ENCODE measurements at places on chromosomes 7 and 10. TPM values are rescaled to one million over a fixed set of nuclear protein-coding genes. Genes with fewer than 3 reads are reported as not detected.

GRCh38 chr10:98628206-98628605 is 181.5 kb upstream of the HPS1 start:
- no peak for DNase-seq

GRCh38 chr7:111578754-111579153 is 16.5 kb upstream of the IMMP2L start:
- DNase-seq: no peak

GRCh38 chr7:102094316-102094650 is 192.4 kb upstream of the SH2B2 start:
- no peak for DNase-seq

DNA sequence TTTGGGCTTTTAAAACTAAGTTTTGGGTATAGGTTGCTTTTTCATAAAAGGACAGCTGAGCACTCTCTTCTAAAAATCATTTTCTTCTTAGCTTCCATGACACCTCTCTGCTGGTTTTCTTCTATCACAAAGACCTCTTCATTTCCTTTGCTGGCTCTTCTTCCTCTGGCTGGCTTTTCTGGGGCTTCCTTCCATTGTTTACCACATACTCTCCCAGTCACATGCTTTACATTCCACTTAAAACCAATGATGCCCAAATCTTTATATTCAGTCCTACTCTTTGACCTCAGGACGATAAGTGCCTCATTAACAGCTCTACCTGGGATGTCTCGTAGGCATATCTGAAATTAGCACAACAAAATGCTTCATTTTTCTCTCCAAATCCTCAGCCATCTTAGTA is 26.8 kb downstream of the FAM133B start:
- no peak for DNase-seq

GRCh38 chr7:44235582-44236332 is 35.0 kb downstream of the YKT6 start:
- DNase-seq: no peak

DNA sequence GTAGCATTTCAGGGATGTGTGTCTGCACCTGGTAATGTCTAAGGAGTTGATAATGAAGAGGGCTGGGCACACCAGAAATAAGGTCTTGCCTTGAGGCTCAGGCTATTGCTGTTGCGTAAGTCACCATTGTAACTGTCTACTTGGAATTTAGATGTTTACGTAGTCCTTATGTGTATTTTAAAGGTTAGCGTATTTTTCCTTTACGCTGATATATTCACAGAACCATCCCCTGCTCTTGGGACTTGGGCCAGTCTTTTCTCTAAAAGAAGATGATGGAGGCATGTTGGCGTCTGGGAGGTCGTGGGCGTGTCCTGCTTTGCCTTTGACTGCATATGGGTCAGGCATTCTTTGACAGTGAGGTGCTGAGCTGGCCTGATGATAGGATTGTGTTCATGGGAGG is 14.7 kb downstream of the WDR37 start:
- DNase-seq: no peak

DNA sequence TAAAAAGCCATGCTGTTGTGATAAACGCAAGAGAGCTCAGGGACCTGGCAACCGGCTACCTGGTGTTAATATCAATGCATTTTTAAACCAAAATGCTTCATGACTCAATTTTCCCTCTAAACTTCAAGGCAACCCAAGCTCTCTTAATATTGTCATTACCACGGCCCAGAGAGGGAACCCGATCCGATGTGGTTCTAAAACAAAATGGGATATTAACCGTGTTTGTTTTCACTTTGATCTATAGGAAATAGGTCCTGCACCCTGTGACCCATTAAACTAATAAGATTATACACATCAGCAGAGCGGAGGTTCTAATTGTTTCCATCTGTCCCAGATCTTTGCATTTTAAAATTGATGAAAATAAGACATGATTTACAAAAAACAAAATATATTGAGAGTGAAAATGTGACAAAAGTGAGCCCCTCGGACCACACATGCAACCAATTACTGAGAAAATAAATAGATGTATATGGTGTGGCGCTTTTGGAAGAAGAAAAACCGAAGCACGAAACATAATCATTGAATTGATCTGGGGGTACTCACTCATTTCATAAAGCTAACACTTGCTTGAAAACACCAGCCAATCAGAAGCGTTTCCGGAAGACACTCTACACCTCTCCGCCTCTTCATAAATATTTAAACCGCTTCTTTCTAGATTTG is 290.3 kb upstream of the NFE2L3 start:
- DNase-seq: no peak

GRCh38 chr10:112790030-112790429 is 160.0 kb upstream of the TCF7L2 start:
- no peak for DNase-seq

- no peak for DNase-seq
These were observed 141.1 kb downstream of the ELFN1 start for GRCh38 chr7:1810961-1811849.

- DNase-seq: no peak
These were observed 5.8 kb downstream of the KNDC1 start for GRCh38 chr10:133165556-133166503.

DNA sequence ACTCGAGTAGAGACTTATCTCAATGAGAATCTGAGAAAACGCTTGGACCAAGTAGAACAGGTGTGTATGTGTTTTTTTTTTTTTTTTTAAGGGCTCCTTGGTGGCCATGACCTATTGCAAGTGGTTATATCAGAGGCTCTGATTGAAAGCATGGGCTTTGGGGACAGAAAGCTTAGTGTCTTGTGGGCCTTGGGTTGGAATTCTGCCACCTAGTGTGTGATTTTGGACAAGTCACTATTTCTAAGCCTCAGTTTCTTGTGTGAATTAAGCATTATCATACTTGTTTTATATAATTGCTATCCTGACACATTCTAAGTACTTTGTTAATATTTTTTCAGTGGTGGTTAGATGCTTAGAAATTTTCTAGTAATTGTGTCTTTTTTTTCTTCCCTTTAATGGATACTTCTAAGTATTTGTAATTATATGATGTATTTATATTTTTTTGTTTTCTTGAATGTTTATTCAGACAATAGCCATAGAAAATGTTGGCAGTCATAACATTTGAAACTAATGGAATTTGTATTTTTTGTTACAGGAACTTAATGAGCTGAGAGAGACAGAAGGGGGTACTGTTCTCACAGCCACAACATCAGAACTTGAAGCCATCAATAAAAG is 33.1 kb downstream of the SMC3 start:
- peak; percentile 79 for DNase-seq

DNA sequence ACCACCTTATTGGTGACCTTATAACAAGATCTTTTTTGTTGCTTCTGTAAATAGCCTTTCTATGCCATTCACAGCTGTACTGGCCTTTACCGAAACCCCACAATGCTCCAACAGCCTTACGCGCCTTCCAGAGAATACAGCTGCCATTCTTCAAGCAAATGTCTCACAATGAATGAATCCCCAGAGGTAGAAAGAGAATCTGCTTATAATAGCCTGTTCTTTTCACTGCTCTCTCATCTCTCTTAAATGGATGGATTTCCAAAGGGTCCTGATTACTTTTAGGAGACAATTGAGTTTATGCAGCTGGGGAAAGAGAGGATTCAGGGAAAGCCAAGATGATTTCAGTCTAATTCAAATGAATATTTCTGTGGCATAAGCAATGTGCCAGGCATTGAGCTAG is 183.1 kb upstream of the PDE1C start:
- DNase-seq: no peak

SLC26A3 gene
- total RNA-seq: not detected

GFRA1 gene
- total RNA-seq: not detected

IRF5 gene
- 17.9 TPM for total RNA-seq

NPC1L1 gene
- total RNA-seq: 0.13 TPM

DNA2 gene
- total RNA-seq: 8.9 TPM
